ENCODE measurements at places on chromosomes 7 and 10.

DNA sequence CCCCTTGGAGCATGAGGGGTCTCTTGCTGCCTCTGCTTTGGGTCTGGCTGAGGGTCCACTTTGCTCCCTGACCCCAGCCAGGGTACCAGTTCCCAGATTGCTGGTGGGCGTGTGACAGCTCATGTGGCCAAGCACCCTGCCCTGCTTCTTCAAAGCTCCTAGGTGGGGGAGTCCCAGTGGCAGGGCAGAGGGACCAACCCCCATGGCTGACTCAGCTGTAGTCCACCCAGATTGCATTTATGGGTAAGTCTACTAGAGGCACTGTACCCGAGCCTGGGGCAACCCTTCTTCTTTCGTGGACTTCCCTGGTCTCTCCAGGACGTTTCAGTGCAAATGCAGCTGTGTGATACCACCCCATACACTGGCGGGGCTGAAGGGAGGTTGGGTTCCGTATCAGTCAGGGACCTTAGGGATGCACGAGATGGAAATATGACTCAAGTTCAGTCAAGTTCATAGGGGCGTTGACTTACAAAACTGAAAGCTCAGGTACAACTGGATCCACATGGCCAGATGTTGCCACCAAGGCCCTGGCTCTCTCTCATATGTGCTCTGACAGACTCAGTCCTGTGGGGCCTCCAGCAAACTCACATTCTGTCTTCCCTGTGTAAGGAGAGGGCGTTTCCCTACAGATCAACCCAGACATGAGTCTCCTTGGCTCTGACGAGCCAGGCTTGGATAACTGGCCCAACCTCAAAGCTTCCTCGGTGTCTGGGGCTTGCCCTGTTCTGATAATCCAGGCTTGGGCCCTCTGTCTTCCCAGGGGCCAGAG lies 13.6 kb downstream of the PTPRE start:
- DNase-seq: no peak

- DNase-seq: no peak
Measured at GRCh38 chr10:130300608-130301020, 164.4 kb downstream of the GLRX3 start.

- DNase-seq: no peak
Measured at GRCh38 chr7:99674995-99675742, 4.6 kb downstream of the CYP3A5 start.

DNA sequence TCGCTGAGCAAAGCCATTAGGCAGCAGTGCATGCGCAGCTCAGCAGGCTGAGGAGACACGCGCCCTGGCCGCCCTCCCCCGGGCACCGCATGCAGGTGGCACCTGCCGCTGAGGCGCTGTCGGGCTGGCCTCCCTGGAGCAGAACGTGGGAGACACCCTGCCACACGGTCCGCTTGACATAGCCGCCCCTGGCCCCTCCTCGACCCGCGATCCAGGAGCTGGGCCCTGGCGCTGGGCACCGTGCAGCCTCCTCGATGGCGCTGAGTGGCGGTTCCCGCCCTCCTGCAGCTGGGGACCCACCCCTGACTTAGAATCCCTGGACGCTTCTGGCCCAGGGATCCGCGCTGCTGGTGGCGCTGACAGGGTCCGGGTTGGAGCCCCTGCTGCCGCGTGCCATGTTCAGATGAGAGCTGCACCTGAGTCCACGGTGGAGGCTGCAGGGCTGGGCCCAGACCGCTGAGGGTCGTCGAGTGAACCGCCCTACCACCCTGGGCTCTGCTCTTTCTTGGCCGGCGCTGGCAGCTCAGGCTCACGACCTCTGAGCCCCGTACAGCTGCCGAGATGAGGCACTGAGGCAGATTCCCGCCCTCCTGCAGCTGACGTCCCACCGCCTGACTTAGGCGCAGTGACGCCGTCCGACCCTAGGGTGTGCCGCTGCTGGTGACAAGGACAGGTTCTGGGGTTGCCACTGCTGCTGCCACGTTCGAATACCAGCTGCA lies 116.8 kb downstream of the OR13A1 start:
- DNase-seq: no peak

- DNase-seq: no peak
Measured at GRCh38 chr10:69179089-69179742, 818 bp upstream of the SUPV3L1 start.

DNA sequence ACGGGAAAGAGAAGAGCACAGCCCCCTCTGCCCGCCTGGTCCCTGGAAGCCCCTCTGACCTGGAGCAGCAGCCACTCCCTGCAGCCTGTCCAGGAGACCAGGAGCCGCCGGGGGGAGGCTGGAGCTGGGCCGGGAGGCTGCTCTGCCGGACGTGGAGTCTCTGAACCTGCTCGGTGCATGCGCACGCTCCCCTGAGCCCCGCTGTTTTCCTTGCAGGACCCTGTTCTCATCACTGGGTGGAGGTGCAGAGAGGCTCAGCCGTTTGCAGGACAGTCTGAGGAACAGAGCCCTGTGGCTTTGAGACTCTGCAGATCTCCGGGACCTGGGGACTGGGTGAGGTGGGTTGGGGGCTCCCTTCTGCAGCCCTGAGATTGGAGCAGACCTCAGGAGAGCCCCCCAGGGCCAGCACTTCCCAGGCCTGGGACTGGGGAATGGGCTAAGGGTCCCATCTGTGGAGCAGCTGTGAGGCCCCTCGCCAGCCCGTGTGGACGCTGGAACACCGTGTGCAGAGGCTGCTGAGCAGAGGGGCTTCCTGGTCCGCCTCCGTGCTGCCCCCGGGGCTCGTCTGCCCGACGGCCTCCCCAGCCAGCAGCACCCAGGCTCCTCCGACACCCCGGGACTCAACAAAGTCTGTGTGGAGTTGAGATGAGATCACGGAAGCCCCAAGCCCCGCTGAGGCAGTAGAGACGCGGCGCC lies 48.5 kb upstream of the ADGRA1 start:
- DNase-seq: no peak

- DNase-seq: no peak
Measured at GRCh38 chr7:4159761-4160554, 522.1 kb upstream of the FOXK1 start.

GRCh38 chr7:111744501-111745155 lies 182.3 kb upstream of the IMMP2L start:
- no peak for DNase-seq

- no peak for DNase-seq
Measured at GRCh38 chr7:23175938-23176337, 5.9 kb upstream of the NUP42 start.

DNA sequence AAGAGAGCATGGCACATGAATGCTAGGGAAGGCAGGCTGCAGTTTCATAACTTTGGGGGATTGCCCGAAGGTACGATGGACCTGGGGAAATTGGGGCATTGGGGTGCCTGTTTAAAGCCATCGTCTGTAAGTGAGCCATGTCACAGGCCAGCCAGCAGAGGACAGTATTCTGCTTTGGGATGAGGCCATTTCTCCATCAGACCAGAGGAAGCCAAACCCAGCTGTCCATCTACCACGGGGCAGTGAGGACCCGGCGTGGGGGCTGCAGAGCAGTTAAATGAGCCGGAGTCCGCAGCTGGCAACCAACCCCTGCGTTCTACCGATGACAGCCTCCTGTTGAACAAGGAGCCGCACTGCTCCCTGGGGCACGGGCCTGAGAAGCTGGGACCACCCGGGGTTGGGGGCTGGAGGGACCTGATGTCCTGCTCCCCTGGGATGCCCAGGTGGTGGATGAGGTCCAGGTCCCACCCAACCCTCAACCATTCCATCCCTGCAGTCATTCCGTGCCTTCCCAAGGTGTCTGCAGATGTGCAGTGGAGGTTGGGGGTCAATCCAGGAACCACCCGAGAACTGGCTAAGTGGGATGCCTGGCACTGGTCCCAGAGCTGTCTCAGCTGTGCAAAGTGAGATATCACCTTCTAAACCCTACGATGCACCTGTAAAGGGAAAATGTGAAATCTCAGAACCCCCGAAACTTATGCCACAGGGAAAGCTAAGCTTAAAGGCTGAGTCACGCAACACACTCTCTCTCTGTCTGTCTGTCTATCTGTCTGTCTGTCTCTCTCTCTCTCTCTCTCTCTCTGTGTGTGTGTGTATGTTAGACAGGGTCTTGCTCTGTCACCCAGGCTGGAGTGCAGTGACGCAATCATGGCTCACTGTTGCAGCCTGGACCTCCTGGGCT lies 12.1 kb upstream of the RHBDD2 start:
- DNase-seq: peak; percentile 87

DNA sequence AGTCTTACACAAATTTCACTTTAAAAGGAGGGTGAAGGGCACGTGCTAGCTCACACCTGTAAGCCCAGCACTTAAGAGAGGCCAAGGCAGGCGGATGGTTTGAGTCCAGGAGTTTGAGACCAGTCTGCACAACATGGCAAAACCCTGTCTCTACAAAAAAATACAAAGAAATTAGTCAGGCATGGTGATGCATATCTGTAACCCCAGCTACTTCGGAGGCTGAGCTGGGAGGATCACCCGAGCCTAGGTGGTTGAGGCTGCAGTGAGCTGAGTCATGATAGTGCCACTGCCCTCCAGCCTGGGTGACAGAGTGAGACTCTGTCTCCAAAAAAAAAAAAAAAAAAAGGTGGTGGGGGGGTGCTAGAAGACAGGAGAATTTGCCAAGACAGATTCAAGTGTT lies 237.3 kb upstream of the KLF14 start:
- no peak for DNase-seq

DNA sequence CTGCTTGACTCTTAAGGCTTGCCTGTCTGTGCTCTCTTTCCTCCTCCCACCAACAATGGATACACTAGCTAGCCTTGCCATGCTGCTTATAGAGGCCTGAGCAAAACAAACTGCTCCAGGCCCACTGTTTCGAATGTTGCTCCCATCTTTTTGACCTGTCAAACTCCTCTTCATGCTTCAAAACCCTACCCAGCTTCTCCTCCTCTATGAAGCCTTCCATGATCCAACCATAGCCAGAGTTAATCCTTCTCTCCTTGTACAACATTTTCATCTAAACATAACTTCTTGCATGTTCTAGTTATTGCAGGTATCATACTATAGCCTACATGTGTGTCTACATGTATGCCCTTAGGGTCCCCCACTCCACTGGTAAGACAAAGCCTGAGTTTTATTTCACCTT lies 426.7 kb upstream of the MGMT start:
- no peak for DNase-seq

DNA sequence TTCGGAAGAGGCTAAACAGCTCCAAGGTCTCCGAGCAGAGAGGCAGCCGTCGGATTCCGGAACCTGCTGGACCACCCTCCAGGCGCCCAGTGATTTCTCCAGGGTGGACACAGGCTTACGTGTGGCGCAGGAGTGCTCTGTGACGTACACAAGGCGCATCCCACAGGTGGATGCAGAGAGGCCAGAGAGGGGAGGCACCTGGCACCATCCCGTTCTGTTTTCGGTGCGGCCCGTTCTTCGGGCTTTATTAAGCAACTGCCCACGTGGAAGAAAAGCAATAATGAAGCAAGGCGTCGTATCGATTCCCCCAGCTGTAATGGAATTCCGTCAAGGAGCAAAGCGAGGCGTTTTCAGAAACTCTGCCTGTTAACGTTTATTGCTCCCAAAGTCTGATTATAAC lies 163.6 kb downstream of the PTPRN2 start:
- no peak for DNase-seq

- DNase-seq: no peak
Measured at GRCh38 chr7:48289656-48290055, 118.4 kb downstream of the ABCA13 start.

Measured in GM13976 (cell line).